ENCODE measurements at places on chromosomes 3 and 15.

DNA sequence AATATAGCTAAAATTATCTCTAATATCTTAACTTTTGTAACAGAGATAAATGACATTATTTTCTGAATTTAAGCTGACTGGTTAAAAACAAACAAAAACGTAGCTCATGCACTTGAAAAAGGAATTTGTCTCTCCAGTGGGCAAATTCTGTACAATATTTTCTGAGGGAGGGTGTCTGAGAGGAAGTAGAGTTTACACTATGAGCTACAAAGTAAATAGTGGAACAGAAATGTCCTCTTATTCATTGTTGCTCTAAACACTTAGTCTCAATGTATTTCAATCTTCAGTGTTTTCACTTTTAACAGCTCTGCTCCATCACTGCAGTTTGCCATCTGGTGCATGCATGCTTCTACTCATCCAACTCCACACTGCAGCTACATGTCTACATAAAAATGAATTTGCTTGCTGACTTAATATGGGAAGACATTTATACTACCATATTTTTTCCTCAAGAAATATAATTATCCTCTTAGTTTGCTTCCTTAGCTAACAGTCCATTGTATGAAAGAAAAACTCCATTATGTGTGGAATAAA, 817.4 kb upstream of the LMCD1 start:
- DNase-seq, result no peak

GRCh38 chr3:191198932-191199331, at the start of gene OSTN:
OSTN (plus strand) TSS chr3:191199241; CDS start chr3:191212533, 13,292 bp downstream.
- no peak for DNase-seq

DNA sequence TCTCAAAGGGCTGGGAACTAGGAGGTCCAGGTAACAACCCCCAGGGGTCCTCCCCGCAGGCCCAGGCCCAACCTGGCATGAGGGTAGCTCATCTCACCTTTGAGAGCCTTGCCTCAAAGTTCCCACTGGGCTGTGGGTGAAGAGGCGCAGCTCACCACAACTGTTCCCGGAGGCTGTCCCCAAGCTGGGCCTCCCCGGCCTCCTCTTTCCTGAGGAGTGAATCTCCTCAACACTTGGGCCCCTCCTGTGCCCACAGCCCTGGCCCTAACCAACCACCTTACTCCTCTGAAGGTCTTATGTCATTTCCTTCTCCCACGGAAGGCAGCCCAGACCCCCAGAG, 27.5 kb upstream of the CORO2B start:
- no peak for DNase-seq

- DNase-seq, result no peak
Measured at GRCh38 chr15:40295877-40296560, 11.7 kb downstream of the PLCB2 start.

GRCh38 chr3:76024640-76025039, 239.3 kb upstream of the ZNF717 start:
- DNase-seq, result no peak

DNA sequence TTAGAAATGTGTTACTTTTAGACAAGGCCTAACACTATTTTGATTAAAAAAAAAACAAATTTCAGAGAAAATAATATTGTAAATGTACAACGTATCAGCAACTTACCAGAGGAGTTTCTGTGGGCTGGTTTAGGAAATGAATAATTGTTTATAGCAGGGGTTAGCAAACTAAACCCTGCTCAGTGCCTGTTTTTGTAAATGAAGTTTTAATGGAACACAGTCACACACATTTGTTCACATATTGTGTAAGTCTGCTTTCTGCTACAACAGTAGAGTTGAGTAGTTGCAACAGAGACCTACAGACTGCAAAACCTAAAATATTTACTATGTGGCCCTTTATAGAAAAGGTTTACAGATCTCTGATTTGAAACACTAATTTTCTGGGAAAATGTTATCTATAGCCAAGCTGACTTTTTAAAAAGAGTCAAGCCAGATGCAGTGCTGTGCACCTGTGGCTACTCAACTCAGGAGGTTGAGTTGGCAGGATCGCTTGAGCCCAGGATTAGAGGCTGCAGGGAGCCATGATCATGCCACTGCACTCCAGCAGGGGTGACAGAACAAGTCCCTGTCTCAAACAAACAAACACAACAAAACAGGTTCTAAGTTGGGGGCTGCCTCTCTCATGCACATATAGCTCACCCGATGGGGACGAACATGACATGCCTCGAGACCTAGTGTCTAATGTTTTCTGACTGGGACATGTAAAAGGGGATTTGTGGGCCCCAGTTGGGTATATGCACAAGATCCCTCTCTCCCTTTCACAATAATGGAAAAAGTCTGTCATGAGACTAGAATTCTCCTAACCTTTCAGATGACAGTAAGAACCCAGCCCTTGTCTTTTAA, 182.5 kb downstream of the TNIK start:
- no peak for DNase-seq

- DNase-seq, result peak; percentile 76
Measured at GRCh38 chr3:12286927-12287726, 1.7 kb upstream of the PPARG start.

DNA sequence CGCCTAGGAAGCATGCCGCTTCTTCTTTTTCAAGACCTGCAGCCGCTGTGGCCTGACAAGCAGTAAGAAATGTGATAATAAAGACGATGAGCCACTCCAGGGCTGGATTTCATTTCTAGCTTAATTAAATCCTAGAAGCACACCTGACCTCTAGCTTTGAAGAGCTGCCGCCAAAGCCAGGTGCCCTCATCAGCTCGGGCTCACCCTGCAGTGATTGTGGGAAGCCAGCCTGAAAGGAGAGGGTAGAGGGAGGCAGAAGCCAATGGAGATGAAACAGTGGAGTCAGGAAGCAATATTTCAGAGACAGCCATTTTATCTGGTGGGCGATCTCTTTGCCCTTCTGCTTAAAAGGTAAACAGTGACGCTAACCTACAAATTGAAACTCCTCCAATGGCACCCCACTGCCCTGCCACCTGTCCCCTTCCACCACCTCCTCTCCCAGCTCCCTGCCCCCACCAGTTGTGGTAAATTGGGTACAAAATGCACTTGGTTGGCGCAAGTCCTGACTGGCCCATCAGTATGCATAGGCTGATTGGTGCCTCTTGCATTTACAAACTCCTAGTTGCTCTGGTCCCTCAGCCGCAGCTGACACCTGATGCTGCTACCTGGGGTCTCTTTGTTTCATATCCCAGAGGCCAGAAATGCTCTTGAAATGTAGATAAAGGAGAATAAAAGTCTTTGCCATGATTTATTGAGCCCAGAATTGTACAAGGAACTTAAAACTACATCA, 385.3 kb downstream of the PDCD6IP start:
- no peak for DNase-seq

DNA sequence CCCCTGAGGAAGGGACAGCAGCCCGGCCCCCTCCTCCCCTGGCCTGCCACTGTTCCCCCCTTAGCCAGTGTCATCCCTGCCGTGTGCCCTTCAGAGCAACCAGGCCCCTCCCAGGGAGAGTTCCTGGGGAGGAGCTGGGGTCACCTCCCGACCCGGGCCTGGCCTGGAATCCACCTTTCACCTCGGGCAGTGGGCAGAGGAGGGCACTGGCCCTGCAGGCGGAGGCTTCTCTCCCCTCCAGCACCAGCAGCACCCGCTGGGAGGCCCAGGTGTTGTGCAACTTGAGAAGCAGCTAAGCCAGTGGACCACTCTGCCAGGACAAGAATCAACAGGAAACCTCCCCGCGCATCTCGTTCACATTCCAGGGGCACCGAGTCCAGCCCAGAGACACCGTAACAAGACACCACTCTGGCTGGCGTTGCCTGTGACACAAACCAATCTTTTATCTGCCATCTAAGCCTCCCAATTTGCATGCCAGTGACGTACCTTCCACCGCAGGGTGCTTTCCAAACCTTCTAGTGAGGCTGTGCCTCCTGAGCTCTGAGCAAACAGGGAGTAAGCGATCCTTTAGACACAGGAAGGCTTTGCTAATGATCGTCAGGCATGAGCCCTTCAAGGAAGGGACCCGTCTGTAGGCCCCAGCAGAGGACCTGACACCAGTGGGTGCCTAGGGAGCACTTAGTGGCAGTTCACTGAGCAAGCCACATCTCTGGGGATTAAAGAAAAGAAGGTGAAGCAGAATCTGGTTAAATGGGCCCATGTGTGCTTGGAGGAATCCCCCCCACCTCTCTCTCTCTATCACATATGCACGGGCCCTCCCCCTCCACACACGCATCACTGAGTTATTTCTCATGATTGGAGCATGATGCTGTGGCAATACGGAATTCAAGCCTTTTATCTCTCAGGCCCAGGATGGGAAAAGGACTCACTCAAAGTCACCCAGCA, 98.9 kb upstream of the TLE3 start:
- peak; percentile 47 for DNase-seq

DNA sequence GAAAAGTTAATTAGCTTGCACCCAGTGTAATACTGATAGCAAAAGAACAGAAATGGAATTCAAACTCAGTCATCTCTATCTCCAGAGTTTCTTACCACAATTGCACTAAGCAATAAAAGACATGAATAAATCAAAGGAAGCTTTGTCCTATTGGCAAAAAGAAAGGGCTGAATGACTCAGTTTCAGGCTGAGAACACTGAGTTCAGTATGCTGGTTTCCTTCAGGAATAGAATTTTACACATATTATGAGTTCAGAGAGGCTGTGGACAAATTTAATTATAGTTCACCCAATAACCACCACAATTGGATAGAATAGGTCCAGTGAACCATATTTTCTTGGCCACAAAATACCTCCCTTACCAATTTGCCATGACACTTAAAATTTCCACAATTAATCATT, 249.7 kb downstream of the KCNMB2 start:
- DNase-seq, result no peak

DNA sequence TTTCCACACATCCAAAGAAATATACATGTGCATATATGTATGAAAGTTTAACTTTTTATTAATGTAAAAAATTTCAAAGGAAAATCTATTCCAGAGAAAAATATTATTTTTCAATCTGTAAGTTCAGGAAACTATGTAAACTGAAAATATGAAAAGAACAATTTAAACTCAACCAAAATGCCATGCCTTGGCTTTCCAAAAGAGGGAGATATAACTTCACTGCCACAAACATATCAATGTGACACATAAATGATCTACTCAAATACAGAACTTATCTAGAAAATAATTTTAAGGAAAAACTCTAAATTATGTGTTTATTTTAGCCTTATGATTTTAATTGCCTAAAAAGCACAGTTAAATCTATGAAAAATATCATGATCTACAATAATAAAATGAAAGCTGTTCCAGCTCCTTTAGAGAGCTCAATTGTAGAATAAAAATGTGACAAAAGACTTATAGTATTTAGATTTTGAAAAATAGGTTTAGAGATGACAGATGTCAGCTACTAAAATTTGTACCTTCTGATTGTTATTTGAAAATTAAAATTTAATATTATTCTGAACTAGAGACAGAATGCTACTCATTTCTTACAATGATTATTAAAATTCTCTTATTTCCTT, 94.8 kb downstream of the GBE1 start:
- DNase-seq, result no peak

GRCh38 chr3:154656486-154656885, 226.5 kb upstream of the GPR149 start:
- no peak for DNase-seq

DNA sequence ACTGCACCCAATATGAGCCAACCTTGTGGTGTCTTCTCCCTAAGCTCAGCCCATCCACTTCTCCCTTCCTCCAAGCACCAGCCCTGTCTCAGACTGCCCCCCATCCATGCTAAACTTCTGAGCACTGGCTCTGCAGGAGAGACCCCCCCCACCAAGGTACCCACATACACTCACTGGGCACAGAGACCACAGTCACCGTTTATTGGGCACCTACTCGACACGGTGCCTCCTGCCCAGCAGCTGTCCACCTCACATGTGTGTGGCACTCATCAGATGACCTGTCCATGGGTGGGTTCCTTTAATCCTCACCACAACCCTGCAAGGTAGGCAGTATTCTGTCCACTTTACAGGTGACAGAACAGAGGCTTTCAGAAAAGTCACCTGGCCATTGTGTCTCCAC, 22.3 kb upstream of the SFMBT1 start:
- no peak for DNase-seq

DNA sequence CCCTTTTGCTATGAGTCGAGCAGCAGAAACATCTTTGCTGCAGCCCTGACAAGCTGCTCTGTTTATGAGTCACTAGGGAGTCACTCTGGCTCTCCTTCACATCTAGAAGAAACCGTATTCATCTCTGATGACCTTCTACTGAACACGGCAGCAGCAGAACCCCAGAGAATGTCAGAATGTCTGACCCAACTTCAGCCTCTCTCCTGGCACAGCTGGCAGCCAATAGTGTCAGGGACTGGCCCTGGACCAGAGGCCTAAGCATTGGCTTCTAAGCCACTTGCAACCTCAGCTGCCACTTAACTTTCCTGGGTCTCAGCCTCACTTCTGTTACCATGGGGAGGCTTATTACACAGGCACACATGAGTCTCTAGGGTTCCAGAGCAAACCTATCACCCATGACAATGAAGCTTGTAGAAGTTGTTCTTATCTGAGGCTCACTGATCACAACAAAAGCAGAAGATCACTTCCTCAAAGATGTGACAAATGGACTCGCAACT, 184.1 kb upstream of the TLE3 start:
- no peak for DNase-seq

GRCh38 chr3:45841757-45842491, at the start of gene LZTFL1:
LZTFL1 (minus strand) TSS chr3:45842119; CDS start chr3:45841991, 128 bp downstream.
- peak; percentile 91 for DNase-seq

DNA sequence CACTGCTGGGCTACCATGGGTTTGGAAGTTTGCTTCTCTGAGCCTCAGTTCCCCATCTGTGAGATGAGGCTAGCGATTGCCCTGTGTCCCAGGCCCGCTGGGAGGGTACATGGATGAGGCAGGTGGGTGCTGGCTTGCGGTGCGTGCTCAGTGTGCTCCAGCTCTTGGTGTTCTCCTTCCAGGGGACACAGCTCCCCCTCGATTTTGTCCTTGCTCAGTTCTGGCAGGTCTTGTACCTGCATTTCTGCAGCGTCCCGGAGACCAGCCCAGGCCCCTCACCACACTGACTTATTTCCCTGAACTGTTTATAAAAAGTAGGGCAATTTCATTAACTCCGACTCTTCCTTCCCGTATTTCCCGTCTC, 95.4 kb downstream of the TBC1D2B start:
- peak; percentile 8 for DNase-seq

- no peak for DNase-seq
Measured at GRCh38 chr3:148102156-148102555, 595.5 kb upstream of the AGTR1 start.

DNA sequence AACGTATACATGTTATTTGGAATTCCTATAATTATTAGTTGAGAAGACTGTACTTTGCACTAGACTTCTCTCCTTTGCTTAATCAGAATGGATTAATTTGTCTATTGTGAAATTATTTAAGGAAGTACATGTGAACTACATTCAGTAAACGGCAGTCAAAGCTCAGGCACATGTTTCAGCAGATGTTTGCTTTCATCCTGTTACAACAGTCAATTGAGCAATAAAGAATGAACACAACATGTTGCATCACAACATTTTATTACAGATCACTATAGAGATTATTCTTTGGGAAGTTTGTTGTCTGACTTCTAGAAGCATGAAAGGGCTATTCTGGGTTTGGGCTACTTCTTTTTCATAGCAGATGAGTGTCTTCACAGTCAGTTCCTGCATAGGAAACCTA, 39.2 kb downstream of the RAB27A start:
- DNase-seq, result no peak

GRCh38 chr15:99436542-99437314, 129.1 kb upstream of the MEF2A start:
- peak; percentile 12 for DNase-seq

All from ovary (tissue), 10 donors.